ENCODE measurements at places on chromosomes 3 and 15.

GRCh38 chr3:177015881-177016280, 181.4 kb downstream of the TBL1XR1 start:
- no peak for DNase-seq

GRCh38 chr3:3848923-3849275, 49.7 kb downstream of the LRRN1 start:
- DNase-seq: no peak

DNA sequence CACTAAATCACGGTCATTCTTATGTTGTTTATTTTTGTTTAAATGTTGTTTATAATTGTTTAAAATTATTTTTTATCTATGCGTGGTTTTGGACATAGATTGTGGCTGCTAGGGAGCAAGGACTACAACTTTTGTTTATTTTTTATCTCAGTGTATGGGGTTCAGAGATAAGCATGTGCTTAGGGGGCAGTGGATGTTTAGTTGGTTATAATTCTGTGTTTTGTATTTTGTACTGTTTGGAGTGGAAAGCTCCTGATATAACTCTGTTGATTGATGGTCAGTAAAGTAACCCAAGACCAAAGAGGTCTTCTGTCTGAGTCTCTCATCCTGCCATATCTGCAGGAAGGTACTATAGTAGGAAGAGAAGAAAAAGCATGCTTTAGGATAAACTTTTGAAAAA, 36.5 kb upstream of the NPHP3 start:
- no peak for DNase-seq

GRCh38 chr3:39147711-39148434, 5.5 kb downstream of the CSRNP1 start:
- DNase-seq: peak; percentile 65

DNA sequence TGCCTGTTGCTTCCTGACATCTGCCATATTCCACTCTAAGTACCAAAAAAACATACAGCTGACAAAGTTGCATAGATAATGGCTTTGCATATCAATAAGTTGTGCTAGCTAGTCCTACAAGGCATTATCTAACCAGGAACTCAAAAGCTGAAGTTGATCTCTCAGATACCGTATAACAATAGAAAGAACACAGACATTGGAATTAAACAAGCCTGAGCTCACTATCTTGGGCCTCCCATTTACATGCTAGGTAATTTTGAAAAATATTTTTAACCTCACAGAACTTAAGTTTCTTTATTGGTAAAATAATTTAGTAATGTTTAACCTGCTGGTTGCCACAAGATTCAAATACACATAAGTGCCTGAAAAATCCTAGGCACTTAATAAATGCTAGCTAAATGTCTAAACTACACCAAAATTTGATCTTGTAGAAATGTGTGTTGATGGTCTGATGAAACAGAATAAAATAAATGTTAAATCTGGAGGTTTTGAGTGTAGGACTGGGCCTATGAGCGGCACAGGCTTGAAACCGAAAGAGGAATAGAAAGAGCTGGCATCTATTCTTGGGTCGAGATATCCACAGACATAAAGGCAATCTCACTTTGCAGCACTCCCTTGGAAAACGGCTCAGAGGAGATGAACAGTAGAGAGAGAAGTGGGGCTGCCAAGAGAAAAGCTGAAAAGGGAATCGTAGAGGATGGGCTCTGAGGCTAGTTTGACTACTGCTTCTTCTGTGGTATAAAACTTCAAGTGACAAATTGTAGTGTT, 29.9 kb upstream of the TTC14 start:
- DNase-seq: no peak

DNA sequence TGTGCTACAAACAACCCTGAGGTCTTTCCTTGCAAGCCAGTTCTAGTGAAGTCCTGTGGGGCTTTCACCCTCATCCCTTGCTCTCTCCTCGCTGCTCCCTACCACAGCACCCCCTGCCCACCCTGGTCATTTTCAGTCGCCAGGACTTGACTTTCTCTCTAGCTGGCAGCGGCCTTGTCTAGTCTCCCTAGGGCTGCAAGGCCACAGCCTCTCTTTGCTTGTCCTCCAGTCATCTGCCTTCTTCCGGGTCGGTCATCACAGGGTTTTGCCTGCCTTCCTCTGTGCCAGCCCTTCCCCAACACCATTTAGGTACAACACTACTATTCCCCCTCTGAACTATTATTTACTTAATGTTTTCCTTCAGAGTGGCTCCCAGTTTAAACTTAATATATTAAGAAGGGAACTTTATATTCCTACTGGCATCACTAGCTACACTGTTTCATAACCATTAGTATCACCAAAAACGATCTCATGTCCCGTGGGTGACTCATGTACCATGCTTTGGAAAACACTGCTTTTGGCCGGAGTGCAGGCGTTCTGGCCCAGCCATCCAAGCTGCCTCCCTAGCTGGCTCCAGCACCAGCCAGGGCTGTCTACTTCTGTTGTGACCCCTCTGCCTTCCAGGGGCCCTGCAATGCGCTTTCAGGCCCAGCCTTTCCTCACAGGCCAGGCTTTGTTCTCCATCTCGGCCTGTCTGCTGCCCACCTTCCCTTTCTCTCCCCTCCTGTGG, 21.4 kb downstream of the FAH start:
- no peak for DNase-seq

DNA sequence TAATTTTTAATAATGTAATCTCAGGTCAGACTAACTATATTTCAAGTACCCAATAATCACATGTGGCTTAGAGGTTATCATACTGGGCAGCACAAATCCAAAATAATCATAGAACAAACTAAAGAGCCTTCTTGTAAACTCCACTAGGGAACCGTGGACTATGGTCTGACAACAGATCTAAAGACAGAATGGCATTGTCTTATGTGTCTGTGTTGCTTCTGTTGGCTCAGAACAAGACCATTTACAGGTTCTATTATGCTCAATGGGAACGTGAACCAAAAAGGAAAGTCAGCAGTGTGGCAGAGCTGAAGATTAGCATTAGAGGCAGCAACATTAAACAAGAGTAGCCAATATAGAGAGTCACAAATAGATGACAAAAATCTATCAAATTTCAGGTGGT, 74.9 kb downstream of the ETFA start:
- DNase-seq: no peak

GRCh38 chr3:149352556-149352955, 19.1 kb upstream of the TM4SF18 start:
- DNase-seq: peak; percentile 27

DNA sequence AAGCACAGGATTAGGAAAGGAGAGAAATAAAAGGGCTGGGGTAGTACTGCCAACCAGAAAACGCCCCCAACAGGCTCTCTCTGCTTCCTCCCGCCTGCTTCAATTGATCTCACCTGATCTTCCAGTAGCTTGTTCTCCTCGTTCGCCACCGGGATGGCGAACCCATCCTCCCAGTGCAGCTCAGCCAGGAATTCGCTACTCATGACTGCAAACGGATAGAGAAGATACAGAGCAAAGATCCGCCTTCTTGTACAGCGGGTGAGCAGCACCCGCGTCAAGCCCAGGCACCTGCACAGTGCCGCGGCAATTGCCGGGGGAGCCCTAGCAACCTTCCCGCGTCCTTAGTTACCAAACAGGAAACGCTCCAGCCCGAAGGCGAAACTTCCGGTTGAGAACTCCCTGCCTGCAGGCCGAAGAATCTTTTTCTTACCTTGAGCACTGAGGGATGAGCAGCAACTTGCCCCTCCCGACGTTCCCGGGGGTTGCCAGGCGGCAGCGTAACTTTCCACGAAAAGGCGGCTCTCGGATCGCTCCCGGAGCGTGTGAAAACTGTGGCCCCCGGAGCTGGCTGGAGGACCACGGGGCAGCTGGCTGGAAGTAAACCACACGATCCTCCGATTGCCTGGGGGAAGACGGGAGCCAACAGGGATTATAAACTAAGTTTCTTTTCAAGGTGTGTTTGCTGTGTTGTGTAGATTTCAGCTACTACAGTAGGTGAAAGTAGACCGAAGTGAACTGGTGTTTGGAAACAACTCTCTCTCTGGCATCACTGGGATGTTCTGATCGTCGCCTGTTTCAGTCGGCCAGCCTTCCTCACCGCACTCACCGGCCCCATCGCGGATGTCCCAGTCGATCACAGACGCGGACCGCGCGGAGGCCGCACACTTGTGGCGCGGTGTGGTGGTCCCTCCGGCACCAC, at the start of gene CCDC39:
Gene CCDC39, minus strand, starts transcription at position 312 of the 919 bp plus-strand sequence. Its CDS starts 109 bp downstream, at position 203.
- DNase-seq: peak; percentile 79

GRCh38 chr3:43542328-43543043, 79.3 kb downstream of the ANO10 start:
- no peak for DNase-seq

DNA sequence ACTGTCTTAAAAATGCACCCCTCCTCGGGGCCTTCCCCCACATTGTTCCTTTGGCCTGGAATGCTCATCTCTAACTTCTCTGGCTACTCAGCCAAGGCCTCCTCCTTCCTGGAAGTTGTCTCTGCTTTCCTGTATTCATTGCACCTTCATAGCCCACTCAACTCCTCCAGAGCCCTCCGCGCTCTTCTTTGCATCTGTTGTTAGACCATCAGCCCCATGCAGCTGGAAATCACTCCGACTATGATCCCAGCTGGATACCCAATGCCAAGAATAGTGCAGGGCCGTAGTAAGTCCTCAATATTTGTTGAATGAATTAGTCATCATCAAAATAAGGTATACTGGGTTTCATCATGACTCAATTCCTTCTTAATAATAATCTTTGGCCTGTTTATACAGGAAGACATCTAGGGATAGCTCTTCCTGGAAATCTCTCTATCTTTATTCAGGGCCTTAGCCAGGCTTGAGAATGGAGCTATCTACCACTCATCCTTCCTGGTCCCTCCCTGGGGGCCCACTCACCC, 112.7 kb downstream of the SYNPR start:
- DNase-seq: no peak

Measured in activated CD4-positive, alpha-beta T cell treated with anti-CD3 and anti-CD28 coated beads, Interleukin-2, amount 50 U/mL, for 48 hours (primary cell).